Kidney tubule cell (primary cell): ENCODE measurements at places on chromosomes 3 and 15.
A peak's percentile ranks its signal among the peaks of the same experiment; 100 is the strongest.

DNA sequence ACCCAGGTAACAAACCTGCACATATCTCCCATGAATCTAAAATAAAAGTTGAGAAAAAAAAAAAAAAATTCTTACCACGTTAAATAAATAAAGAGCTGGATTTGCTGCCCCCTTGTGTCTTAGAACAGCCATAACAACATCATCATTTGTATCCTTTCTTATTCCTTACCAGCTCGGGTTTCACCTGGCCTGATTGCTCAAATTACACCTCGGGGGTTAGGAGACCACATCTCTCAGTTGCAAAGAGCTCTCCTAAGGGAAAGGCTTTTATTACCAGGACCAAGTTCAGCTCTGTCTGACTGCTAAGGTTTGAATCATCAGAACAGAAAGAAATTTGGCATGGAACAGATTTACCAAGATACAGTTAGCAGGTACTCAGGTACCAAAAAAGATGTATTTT, 25.8 kb upstream of the RPL39L start:
- DNase-seq, result peak; percentile 66

- no peak for DNase-seq
These were observed 729.2 kb downstream of the ROBO1 start for GRCh38 chr3:79038636-79039035.

DNA sequence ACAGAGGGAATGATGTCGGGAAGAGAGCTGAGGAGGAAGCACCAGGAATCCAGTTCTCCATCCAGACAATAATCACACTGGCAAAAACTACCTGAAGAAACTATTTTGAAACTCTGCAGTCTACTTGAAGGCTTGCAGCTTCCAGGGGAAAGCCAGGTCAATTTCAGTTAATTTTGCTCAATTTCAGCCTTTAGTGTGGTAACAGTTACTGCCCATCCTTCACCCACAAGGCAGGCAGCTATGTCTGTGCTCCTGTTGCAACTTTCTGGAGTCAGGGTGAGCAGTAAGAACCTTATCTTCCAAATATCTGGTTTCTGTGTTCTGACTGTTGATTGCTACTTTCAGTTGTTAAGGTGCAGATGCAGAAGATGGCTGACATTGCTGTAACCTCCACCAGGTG, 221.7 kb downstream of the ADAMTS17 start:
- DNase-seq, result no peak

DNA sequence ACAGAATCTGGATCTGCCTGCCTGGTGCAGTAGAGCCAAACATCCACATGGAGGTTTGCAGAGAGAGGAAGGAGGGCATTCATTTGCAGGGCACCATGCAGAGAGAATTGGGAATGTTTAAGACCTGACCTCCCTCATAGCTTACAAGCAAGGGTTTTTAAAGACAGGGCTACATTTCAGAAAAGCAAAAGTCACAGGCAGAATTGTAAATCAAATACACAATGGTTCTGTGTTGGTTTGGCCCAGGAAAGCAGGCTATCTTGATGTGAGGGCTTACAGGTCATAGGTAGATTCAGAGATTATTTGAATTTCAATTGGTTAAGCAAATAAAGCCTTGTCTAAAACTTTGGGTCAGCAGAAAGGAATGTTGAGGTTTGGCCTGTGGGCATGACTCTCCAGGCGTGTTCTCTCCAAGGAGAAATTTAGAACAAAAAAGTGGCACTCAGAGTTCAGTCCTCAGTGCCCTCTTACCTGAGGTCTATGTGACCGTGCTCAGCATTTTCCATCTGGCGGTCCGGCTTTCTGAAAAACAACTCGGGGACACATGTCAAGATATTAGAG, 91.5 kb downstream of the CD47 start:
- DNase-seq, result peak; percentile 92

- DNase-seq, result no peak
These were observed 218.6 kb downstream of the SNRPN start for GRCh38 chr15:25173241-25174028.

- no peak for DNase-seq
These were observed 39.7 kb downstream of the SLC28A1 start for GRCh38 chr15:84924077-84924731.

GRCh38 chr3:177523872-177524438, 326.7 kb upstream of the TBL1XR1 start:
- peak; percentile 25 for DNase-seq

GRCh38 chr3:65633018-65633638, 405.6 kb downstream of the MAGI1 start:
- DNase-seq, result no peak

DNA sequence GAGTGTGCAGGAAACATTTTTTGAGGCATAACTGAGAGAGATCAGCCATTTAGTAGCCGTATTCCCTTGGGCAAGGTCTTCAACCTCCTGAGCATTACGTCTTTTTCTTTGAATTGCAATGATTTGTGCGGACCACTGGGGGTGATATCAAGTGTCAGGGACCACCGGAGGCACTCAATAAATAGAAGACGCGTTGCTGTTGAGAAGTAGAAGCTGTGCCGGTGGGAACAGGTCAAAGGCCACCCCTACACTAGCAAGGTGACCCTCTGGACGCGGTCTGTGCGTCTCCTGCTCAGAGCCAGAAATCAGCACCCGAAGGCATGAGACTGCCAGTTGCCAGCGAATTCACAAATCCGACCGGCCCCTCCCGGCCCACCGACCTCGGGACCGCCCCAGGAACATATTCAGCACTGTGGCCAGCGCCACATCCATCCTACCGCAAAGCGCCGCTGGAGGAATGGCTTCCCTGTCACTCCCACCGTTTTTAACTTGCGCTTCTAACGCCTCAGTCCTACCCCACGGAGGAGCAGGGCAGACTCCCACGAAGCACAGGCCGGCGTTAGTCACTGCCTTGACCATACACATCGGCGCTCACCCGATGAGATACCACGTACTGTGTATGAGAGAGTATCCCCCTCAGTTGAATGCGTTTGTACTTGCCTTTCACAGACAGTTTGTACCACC, 1.4 kb upstream of the GHSR start:
- peak; percentile 29 for DNase-seq

- no peak for DNase-seq
These were observed 8.8 kb downstream of the CACNA2D3 start for GRCh38 chr3:54131026-54131605.

- DNase-seq, result no peak
These were observed 201.4 kb upstream of the EOMES start for GRCh38 chr3:27923349-27924068.

DNA sequence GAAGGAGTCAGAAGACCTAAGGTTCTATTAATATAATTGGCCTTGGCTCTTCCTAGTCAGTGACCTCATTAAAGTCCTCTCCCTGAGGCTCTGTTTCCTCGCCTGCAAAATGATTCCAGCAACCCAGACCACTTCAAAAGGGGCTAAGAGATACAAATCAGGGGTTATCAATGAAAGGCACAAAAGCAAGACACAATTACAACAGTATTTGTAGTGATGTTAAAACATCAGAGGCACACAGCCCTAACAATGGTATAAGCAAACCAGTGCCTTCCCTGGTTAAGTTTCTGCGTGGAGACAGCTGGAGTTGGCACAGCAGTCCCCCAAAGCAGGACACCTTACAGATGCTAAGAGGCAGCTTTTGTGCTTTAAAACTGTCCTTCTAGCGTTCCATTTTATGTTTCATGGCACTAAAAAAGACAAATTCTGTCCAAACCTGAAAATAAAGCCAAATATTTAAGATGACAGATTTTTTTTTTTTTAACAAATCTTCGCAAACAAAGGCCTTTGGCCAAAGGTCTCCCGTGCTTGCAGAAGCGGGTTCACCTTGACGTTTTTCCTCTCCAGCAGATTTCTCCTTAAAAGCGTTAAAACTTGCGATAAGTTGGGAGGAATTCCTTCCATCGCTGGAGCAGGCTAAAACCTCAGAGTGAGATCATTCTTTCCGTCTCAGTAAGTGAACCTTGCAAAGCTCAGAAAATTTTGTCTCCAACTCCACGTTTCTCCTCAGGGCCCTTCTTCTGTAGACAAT, 999 bp downstream of the ZNF280D start:
- peak; percentile 53 for DNase-seq

- DNase-seq, result no peak
These were observed 53.9 kb downstream of the COPS2 start for GRCh38 chr15:49101536-49101935.

DNA sequence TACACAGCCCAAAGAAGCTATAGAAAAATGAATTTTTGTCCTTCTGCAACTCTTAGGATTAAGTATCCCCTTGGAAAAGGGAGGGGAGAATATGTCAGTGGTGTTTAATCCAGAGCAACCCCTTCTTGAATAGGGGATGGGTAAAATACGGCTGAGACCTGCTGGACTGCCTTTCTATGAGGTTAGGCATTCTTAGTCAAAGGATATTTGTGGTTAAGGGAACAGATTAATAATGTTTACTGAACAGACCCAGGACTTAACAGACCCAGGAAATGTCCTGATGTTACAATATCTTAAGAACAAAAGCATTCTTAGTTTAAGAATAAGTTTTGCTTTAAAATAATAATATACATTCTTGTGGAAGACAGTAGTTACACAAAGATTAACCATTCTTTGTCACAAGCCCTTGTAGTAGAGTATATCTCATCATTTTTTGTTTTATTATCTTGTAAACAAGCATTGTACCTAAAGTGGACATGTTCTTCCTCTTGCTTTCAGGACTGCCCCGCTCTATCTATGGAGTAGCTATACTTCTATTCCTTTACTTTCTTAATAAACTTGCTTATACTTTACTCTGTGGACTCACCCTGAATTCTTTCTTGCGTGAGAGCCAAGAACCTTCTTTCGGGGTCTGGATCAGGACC, 43.8 kb upstream of the B3GALNT1 start:
- peak; percentile 6 for DNase-seq

GRCh38 chr3:186368717-186369116, 6.7 kb upstream of the DGKG start:
- DNase-seq, result no peak

- no peak for DNase-seq
These were observed 486.8 kb upstream of the ALCAM start for GRCh38 chr3:104879919-104880318.

- no peak for DNase-seq
These were observed 179.8 kb upstream of the TLE3 start for GRCh38 chr15:70277556-70277955.

- no peak for DNase-seq
These were observed 272.3 kb upstream of the ROBO1 start for GRCh38 chr3:80040067-80040466.

- peak; percentile 98 for DNase-seq
These were observed 13.5 kb upstream of the ZFYVE19 start for GRCh38 chr15:40793216-40793989.

DNA sequence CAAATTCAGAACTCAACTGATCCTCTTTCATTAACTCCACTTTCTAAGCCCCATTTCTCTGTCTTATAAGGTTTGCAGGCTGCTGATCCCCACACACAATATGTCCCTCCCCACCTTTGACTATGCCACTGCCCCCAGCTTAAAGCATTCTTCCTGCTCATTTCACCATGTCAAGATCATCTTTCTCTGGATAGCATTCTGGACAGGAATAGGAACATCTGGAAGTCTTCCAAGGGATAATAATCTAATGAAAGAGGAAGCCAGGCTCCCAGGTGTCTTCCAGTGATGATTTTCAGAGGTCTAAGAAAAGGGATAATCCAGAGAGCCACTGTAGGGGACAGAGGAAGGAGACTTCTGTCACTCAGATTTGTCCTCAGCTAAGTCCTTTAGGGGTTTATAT, 54.6 kb upstream of the GALNT15 start:
- peak; percentile 18 for DNase-seq

GRCh38 chr3:38125305-38126120, 11.4 kb downstream of the ACAA1 start:
- no peak for DNase-seq

- DNase-seq, result peak; percentile 20
These were observed 43.2 kb downstream of the SLC6A20 start for GRCh38 chr3:45753095-45753494.

- no peak for DNase-seq
These were observed 142.2 kb downstream of the GREM1 start for GRCh38 chr15:32859996-32860395.

DNA sequence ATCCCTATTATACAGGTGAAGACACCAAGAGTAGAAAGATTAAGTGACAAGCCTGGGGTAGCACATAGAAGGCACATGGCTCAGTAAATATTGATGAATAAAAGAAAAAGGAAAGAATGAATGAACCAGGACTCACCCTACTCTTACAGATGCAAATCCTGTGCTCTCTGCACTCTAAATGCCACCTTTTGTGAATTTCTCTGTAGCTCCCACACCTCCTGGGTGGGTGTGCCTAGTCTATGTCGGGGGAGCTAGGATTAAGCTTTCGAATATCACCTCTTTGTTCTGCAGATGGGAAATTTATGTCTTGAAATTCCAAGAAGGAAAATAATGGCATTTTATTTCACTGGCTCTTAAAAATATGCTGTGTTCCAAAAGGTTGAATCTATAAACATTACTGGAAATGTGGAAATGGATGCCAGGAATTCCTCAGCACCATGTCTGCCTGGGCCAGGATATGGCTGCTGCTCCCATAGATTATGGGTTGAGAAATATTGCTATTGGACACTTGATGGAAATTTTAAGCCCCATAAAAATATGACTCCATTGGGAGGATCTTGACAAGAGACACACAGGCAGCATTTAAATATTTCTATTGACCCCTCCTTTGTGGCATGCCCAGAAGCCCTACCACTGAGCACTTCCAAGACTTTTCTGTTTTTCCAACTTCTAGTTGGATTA, 43.3 kb downstream of the CCNB2 start:
- DNase-seq, result no peak

DNA sequence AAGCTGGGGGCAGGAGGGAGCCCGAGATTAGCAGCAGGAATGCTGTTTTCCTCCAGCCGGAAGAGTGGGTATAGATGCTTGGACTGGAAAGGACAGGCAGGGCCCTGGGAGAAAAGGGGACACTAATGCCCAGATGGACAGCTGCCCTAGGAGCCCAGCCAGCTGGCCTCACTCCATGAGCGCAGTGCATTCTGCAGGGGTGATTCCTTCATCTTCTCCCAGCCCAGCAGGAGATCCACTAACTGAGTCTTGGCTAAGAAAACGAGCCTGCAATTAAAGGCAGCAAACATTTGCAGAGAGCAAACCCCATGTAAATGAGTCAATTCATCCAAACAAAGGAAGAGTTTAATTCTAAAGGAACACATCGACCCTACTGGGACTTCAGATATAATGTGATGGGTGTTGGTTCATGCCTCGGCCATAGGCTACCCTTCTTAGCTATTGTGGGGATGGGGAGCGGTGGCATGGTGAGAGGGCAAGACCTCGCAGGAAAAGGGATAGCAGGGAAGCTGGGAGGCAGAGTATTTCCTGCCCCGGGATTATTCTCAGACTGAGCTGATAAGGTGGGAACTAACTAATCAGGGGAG, 13.3 kb upstream of the MINAR1 start:
- no peak for DNase-seq

DNA sequence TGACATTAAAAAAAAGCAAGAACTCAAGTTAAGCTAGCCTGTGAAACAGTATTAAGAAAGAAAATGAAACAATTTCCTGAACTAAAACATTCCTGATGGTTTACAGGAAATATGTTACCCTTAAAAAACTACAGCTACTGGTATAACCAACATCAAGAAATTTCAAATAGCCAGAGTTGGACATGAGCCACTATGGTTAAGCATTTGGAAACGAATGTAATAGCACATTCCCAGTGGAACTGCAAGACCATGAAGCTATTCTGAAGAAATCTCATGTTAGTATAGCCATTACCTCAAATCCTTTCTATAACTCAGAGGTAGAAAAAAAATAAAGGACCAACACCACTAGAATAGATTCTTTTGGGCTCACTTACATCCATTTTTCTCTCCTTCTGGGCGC, 30.2 kb downstream of the CPNE4 start:
- no peak for DNase-seq
